ENCODE measurements at places on chromosomes 6 and 20.
A peak's percentile ranks its signal among the peaks of the same experiment; 100 is the strongest.

GRCh38 chr6:3433005-3433404 is 23.8 kb downstream of the SLC22A23 start:
- DNase-seq = no peak

GRCh38 chr6:7467007-7467897 is 74.2 kb upstream of the DSP start:
- peak; percentile 83 for DNase-seq

DNA sequence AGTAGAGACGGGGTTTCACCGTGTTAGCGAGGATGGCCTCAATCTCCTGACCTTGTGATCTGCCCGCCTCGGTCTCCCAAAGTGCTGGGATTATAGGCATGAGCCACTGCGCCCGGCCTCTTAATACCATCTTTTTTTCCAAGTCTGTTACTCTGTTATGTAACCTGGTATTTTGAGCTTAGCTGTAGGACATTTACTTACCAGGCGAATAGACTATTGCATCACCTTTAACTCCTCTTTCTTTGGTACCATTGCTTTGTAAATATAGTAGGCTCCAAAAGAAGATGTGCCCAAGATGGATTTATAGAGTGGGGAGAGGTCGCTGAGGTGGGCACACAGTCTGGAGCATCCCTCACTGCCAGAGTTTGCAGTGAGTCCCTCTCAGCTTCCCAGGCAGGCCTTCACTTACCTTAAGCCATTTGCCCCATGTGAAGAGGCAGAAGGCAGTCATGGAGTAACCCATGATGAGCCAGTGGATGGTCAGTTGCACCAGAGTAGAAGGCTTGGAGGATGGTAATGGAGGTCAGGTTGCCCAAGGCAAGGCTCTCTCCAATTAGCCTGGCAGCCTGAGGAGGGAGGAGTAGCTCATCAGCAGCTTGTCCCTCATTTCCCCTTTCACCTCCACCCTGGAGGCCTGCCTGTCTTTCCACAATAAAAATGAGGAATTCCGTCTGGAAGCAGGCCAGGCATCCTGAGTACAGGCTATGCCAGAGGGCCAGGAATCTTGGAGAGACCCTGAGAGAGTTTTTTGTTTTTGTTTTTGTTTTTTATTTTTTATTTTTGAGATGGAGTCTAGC is 9.7 kb downstream of the TIAM2 start:
- DNase-seq = no peak

DNA sequence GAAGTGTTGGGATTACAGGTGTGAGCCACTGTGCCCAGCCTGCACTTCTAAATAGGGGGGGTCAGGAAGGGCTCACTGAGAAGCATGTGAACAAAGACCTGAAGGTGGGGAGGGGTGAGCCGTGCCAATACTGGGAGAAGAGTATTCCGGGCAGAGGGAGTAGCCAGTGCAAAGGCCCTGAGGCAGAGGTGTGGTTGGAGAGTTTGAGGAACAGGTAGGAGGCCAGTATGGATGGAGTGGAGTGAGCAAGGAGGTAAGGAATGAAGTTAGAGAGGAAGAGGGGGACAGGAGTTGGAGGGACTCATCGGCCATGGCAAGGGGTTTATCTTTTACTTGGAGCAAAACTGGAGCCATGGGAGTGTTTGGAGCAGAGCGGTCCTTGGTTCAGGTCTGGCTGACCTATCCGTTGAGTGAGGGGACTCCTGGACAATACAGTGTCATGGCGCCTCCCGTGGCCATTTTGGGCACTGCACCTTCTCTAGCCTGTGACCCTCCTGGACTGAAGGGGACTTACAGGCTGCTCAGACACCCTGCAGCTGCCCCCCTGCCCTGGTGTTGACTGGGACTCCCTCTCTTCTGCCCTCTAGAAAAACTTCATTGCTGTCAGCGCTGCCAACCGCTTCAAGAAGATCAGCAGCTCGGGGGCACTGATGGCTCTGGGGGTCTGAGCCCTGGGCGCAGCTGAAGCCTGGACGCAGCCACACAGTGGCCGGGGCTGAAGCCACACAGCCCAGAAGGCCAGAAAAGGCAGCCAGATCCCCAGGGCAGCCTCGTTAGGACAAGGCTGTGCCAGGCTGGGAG is 12.1 kb downstream of the FOXS1 start:
- peak; percentile 79 for DNase-seq

- DNase-seq = no peak
Observed at GRCh38 chr6:169971081-169971861, 219.8 kb downstream of the ERMARD start.

DNA sequence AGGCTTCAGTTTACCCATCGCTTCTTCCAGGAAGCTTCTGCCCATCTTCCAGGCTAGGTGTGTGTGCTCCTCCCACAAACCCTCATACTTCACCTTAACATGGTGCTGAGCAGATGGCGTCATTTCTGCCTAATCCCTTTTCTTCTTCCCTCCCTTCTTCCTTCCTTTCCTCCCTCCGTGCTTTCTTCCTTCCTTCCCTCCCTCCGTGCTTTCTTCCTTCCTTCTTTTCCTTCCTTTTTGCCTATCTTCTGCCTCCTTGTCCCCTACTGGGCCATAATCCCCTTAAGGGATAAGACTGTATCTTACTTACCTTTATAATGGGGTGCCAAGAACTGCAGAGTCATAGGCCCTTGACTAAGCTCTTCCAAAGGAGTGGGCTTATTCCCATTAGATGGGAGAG is 27.5 kb upstream of the PMEPA1 start:
- no peak for DNase-seq

DNA sequence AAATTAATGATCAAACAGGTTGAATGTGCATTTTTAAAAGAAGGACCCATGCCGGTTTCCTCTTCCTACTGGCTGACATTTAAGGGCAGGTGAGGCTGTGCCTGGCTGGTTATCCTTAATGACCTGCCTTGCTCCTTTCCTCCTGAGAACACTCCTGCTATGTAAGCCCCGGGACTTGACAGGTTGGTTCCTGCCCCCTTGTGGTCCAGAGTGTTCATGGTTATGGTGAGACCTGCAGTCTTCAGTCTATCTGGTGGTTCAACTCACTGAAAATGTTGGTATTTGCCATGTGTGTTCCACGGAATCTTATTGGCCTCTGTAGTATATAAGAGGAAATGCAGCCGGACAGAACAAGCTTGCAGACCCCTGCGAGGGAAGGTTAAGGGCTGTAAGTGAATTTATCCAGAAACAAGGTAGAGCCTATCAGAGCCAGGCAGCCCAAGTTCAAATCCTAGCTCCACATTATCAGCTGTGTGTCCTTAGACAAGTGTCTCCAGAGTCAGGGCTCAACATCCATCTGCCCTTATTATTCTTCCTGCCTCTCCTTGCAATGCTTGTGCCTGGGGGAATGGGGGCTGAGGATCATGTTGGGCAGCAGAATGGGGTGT is 5.2 kb upstream of the BPIFA3 start:
- peak; percentile 88 for DNase-seq

GRCh38 chr20:41218466-41218865 is 81.1 kb downstream of the PLCG1 start:
- DNase-seq = no peak

- no peak for DNase-seq
Observed at GRCh38 chr6:111837641-111838500, 35.4 kb downstream of the FYN start.

DNA sequence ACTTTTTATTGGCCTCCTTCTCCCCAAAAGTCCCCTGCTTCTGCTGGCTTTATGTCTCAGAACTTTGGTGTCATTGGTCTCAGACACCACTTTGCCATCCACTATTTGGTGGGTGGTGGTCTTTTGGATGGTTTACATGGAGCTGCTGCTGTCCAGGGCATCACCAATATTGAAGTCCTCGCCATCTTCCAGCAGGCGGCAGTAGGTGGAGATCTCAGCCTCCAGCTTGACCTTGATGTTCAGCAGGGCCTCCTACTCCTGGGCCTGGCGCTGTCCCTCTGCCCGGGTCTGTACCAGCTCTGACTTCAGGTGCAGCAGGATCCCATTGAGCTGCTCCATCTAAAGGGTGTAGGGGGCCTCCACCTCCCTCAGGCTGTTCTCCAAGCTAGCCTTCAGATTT is 148.4 kb upstream of the FOXA2 start:
- DNase-seq = no peak

GRCh38 chr6:3794092-3794491 is 42.6 kb upstream of the PXDC1 start:
- no peak for DNase-seq

DNA sequence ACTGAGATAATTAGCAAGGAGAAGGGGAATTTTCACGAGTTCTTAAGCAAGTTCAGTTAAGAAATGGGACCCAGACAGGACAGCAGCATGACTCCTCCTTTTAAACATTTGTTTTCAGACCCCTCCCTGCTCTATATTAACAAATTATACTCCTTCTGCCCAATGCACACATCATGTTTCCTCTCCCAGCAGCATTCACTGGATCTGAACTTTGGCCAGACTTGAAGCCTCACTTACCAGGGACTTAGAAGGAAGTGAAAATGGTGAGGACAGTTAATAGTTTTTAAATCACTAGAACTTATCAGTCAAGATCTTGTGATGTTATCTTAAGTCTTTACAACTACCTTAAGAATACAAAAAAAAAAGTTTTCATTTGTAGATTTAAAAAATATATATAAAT is 1174.7 kb upstream of the MAP3K7 start:
- peak; percentile 5 for DNase-seq

- DNase-seq = peak; percentile 12
Observed at GRCh38 chr20:6533761-6534479, 233.6 kb upstream of the BMP2 start.

DNA sequence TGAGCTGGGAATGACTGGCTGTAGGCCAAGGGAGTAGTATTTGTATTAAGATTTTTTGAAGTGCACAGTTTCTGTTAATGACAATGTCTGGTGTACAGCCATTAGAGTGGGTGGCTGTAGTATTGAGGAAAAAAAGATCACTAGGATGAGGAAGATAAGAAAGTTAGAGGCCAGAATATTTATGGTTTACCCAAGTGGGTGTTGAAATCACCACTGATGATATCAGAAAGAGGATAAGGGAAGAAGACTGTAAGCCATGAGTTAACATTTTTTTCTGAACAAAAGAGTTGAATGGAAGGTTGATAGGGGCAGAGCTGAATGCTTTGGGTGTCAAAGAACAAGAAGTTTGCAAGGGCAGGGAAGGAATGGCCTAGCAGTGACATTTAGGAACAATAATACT is 104.7 kb downstream of the PRDM13 start:
- DNase-seq = no peak

GRCh38 chr6:132749111-132749510 is 8.6 kb downstream of the VNN2 start:
- no peak for DNase-seq

DNA sequence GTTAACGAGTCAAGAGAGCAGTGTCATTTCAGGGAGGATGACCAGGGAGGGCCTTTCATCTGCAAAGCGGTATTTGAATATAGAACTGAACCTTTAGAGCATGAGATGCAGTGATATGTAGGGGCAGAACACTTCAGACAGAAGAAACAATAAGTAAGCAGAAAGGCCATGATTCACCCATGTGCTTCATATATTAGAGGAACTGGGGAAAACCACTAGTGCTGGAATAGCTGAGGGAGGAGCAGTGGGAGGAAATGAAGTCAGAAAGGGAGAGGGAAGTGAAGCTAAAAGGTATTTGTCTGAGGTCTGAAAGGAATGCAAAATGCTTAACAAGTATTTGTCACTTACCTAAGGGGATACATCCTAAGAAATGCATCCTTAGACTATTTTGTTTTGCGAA is 391.2 kb downstream of the ADGRB3 start:
- no peak for DNase-seq

GRCh38 chr6:49082611-49083010 is 380.4 kb downstream of the MMUT start:
- no peak for DNase-seq

- no peak for DNase-seq
Observed at GRCh38 chr20:37506152-37506725, 14.8 kb upstream of the NNAT start.

- no peak for DNase-seq
Observed at GRCh38 chr20:47237715-47238114, 118.8 kb downstream of the ZMYND8 start.

DNA sequence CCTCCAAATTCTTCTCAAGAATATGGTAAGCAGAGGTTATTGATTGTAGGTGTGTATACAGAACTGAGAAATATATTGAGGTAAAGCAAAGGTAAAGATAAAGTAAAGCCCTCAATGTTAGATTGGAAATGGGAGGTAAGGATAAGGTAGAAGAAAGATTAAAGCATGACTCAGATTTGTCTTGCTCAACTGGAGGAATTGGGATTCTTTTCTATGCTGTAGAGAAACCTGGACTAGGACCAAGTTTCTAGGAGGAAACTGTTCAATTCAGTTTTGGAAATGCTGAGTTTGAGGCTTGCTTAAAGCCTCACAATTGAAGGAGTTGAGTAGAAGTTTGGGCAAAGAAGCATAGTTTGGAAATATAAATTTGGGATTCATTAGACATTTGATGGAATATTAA is 634.0 kb upstream of the PTCHD4 start:
- DNase-seq = no peak

DNA sequence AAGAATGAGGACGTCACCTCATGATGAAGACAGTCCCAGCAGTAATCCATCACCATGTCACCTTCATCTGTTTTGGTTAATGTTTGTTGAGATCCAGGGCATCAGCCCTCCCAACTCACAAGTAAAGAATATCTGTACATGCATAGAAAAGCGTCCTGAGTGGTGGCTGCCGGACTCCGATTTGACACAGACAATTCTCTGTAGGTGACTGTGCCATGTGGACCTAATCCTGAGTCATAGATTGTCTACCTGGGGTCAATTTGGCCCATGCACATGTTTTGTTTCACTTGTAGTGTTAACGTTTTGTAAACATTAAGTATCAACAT is 168.4 kb upstream of the UST start:
- no peak for DNase-seq

GRCh38 chr20:25165128-25165527 is 30.4 kb upstream of the ENTPD6 start:
- DNase-seq = no peak
